ENCODE measurements at places on chromosomes 7 and 10.
A peak's percentile ranks its signal among the peaks of the same experiment; 100 is the strongest.

- DNase-seq = no peak
Observed at GRCh38 chr7:125425506-125425905, 495.9 kb upstream of the POT1 start.

DNA sequence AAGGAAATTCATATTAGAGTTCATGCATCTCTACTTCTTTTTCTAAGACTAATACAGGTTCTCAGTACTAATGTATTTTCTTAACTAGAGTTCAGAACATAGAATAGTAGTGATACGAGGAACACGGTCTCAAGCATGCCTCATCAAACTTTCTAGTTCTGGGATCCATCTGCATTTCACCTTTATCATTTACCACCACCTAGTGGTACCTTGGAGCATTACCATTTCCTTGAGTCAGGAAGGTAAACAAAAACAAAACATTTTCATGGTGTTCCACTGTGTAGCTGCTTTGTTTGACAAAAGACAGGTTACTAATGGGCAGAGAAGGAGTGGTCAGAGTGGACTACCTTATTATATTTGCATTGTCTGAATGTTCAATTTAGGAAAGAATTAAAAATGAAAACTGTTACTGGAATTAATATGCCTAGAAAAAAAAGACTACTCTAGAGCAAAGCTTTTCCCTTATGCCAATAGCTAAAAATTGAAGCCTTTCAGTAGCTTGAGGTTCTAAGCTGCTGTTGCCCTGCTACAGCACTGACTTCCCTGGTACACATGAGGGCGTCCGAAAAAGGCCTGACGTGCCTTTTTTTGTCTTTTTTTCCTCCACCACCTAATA is 44.5 kb downstream of the STARD3NL start:
- DNase-seq = peak; percentile 81

GRCh38 chr7:30630986-30631385 is 36.3 kb downstream of the GARS1 start:
- no peak for DNase-seq

DNA sequence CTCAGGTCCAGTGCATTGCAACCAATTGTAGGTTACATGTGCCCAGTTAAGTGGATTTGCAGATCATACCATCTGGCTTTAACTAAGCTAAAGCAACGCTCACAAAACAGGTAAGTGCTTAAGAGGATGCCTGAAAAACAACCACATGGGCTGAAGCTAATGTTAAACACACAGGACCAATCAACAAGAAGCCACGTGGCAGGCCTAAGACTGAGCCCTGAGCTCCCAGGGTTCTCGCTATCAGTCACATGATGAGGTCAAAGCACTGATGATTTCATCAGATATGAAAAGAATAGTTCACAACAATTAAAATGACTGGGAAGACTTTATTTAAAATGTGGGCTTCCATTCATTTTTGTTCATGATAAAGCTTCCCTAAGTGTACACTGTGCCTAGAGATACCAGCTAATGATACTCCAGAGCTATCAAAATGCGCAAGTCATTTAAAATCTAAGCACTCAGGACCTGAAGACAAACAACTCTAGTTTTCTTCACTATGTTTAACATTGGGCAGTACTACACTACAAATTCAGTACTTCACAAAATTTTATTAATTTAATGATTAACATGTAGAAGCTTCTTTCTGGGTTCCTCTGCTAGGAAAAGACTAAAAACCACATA is 90.6 kb downstream of the PIP4K2A start:
- no peak for DNase-seq

- DNase-seq = peak; percentile 16
Observed at GRCh38 chr10:75772153-75772887, 340.9 kb downstream of the LRMDA start.

DNA sequence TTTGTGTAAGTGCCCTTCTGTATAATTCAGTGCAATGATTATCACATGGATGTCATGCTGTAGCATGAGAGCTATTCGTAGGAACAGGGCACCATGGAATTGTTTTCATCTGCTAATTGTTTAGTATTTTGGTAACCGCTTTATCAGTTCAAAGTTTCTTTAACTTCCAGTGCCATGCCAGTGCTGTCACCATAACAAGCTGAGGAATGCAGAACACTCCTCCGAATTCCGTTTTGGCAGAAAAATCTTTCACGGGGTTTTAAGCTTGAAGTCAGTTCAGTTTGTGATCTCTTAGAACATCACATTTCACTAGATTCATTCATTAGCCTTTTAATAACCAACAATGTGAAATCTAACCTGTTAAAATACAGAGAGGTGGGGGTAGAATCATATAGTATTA is 117.2 kb upstream of the SEMA3C start:
- DNase-seq = no peak

- DNase-seq = no peak
Observed at GRCh38 chr10:86401588-86402282, 35.1 kb upstream of the GRID1 start.

GRCh38 chr10:67988606-67989005 is 86.5 kb downstream of the HERC4 start:
- no peak for DNase-seq

DNA sequence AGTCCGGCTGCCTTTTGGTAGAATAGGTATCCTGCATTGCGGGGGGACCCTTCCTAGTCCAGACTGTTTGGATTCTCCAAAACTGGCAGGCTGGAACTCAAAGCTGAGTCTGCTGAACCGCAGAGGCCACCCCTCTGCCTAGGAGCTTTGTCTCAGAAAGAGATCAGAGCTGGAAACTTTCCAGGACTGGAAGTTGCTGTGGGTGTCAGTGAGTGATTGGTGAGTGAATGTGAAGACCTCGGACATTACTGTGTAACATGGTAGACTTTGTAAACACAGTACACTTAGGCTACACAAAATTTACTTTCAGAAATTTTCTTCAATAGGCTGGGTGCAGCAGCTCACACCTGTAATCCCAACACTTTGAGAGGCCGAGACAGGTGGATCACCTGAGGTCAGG is 103.8 kb downstream of the DNAJC1 start:
- DNase-seq = no peak

DNA sequence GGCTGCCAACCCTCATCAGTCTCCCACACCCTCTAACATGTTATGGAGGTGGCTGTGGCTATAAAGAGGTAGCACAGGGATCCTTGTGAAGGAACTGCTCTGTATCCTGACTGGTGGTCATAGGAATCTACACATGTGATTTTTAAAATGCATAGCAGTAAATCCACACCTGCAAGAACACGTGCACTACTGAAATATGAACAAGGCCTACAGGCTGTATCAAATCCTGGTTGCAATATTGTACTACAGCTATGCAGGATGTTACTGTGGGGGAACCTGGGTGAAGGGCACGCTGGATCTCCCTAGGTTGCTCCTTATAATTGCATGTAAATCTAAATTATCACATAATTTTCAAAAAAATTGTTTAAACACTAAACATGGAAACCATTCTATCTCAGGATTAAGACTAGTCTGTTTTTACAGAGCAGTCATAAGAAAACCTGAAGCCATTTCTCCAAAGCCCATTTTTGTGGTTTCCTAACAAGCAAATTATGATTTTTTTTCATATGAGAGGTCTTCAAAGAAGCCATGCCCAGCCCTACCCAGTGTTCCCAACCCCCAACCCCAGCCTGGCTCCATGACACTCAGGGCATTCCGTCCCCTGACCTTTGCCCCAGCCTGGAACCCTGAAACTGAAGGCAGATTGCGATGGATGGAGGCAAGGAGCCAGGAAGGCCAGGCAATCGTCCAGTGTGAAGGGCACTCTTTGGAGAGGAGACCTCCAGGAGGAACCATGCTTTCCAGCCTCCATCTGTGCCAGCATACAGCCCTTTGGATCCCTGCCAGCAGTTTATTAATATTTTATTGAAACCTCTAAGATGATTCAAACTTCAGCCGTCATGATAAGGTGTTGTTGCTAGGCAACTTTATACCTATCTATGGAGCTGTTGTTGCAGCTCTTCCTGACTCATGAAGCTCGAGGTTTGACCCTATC is 161.0 kb downstream of the GRID1 start:
- no peak for DNase-seq

DNA sequence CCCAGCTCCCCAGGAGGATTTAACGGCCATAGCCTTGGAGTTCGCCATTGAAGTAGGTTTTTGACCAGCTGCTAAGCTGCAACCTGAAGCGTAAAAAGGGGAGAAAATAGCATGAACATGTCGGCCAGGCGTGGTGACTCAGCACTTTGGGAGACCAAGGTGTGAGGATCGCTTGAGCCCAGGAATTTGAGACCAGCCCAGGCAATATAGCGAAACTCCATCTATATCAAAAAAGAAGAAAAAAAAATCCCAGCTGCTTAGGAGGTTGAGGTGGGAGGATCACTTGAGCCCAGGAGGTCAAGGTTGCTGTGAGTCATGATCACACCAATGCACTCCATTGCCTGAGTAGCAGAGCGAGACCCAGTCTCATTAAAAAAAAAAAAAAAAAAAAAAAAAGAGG is 32.2 kb upstream of the MCU start:
- no peak for DNase-seq

GRCh38 chr10:113300617-113301016 is 252.2 kb upstream of the HABP2 start:
- DNase-seq = no peak

- DNase-seq = no peak
Observed at GRCh38 chr7:38846280-38846679, 62.7 kb downstream of the VPS41 start.

GRCh38 chr10:102038410-102038809 is 17.6 kb downstream of the ARMH3 start:
- no peak for DNase-seq

- no peak for DNase-seq
Observed at GRCh38 chr10:51117794-51118193, 43.5 kb downstream of the PRKG1 start.

DNA sequence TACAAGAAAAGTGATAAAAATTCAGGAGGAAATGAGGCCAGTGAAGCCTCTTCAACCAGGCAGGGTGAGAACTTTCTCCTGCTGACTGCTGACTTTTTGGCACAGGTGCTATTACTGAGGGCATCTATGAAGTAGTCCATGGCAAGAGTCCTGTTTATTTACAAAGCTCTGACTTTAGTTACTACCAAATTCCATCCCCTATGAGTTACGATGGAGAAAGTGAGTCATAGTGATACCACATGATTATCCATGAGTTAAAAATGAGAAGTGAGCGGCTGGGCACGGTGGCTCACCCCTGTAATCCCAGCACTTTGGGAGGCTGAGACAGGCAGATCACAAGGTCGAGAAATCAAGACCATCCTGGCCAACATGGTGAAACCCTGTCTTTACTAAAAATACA is 19.9 kb downstream of the CCDC3 start:
- DNase-seq = no peak

- no peak for DNase-seq
Observed at GRCh38 chr10:97928897-97929296, 79.3 kb downstream of the GOLGA7B start.

DNA sequence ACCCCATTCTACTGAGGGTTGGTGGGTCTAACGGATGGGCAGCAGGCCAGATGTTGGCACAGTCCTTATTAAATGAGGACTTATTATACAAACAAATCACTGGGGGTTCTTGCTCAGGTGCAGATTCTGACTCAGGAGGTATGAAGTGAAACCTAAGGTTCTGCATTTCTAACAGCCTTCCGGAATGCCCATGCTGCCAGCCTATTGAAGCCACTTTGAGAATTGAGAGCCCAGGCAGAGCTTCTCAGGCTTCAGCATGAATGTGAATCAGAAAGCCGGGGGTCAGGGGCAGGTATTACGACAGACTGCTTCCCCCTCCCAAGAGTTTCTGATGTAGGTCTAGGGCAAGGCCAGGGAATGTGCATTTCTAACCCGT is 34.1 kb upstream of the NPFFR1 start:
- DNase-seq = no peak

DNA sequence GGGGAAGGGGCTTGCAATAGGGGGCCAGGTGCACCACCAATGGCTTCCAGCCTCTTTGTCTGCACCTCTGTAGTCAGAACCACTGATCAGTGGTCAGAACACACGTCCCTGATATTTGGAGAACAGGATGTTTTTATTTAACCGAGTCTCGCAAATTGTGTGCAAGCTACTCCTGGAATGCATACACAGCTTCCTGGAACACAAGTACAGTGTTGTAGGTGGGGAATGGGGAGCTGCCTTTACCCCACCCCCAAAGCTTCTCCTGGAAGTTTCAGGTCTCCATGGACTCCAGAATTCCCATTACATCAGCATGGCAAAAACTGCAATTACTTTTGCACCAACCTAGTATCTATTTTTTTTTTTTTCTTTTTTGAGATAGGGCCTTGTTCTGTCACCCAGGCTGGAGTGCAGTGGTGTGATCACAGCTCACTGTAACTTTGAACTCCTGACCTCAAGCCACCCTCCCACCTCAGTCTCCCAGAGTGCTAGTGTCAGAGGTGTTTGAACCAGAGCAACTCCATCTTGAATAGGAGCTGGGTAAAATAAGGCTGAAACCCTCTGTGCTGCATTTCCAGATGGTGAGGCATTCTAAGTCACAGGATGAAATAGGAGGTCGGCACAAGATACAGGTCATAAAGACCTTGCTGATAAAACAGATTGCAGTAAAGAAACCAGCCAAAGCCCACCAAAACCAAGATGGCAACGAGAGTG is 374.0 kb downstream of the CALN1 start:
- no peak for DNase-seq

- no peak for DNase-seq
Observed at GRCh38 chr7:92720604-92721350, 115.6 kb downstream of the CDK6 start.

DNA sequence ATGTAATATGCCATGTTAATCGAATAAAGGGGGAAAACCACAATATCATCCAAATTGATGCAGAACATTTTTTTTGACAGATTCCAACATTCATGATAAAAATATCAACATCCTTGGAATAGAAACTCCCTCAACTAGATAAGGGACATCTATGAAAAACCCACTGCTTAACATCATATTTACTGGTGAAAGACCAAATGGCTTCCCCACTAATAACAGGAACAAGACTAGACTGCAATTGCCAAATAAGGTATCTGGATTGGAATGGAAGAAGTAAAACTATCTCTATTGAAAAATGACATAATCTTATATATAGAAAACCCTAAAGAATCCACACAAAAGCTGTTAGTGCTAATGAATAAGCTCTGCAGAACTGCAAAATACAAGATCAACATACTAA is 27.8 kb downstream of the SMURF1 start:
- DNase-seq = no peak

- no peak for DNase-seq
Observed at GRCh38 chr7:102165136-102165535, 121.5 kb upstream of the SH2B2 start.

DNA sequence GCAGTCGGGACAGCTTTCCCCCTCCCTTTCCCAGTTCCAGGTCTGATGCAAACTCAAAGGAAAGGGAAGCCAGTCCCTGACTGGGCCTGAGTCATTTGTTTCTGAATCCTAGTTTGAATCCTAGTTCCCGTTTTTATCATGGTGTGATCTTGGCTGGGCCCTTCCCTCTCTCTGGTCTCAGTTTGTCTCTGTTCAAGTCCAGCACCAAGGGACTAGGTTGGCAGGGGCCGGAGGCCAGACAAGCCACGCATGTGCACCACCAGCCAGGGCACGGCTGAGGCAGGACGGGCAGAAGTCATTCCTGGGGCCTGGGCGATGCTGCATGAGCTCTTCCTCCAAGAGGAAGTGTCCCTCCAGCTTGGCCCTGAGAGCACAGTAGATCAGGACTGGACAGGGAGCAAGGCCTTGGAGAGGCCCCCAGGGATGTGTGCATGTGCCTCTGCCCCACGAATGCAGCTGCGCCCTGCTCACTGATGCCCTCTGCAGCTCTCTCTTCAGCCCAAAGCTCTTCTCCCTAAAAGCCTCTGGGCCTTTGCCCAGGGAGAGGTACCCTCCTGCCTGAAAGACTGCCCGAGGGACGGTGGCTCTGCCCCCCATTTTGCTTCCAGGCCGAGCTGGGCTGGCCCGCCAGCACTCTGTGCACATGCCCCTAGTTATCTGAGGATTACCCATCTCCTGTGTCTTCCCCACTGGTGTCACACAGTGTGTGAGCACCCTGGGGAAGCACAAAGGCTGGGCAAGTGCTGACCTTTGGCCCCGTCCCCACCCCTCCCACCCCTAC is 86.7 kb downstream of the ZMIZ1 start:
- no peak for DNase-seq

All from CD4-positive, alpha-beta T cell treated with Interleukin-15 for 4 hours (primary cell).